ENCODE measurements at places on chromosomes 7 and 10. TPM values are rescaled to one million over a fixed set of nuclear protein-coding genes. Genes with fewer than 3 reads are reported as not detected.

Gene GIMAP4
- total RNA-seq, result 25.6 TPM

Gene EBLN1
- total RNA-seq, result under 0.01 TPM

Gene VSTM2A
- not detected for total RNA-seq

Gene NUB1
- 20.9 TPM for total RNA-seq

Gene LRRC18
- total RNA-seq, result under 0.01 TPM

Gene SYT15B
- total RNA-seq, result not detected

Gene ATP5F1C
- 295 TPM for total RNA-seq
